ENCODE measurements at places on chromosomes 5 and 9. TPM values are rescaled to one million over a fixed set of nuclear protein-coding genes. Genes with fewer than 3 reads are reported as not detected.

- no peak for DNase-seq
These were observed 78.4 kb downstream of the EBF1 start for GRCh38 chr5:159021136-159021900.

DNA sequence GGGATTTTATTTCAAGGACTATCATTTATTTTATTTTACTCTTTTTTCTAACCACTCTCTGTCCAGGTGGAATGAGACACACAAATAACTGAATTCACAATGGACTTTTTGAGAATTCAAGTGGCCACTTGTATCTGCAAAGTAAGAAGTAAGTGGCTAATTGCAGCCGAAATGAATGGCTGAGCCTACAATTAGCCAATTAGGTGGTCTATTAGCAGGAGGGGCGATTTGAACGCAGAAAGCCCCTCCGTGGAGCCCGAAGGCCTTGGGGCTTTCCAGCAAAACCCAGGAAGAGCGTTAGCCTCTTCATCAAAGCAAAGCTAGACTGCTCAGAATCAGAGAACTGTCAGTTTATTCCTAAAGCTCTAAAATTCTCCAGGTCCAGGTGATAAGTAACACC lies 176.9 kb downstream of the EBF1 start:
- no peak for DNase-seq

DNA sequence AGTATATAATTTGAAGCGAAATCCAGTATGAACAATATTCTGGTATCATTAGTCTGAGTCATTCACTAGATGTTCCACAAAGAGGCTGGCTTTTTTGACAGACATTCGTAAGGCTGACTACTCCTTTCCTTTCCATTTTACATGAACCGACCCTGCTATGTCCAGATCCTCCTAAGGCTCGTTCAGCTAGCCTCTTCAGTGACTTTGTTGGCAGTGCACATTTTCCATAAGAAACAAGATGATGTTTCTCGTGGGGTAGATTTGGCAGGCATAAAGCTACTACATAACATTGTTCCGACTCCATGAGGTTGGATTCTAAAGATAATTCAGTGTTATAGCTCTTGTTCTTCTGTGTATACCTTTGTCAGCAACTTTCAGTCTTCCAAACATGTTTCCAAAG lies 49.0 kb downstream of the ZNF462 start:
- DNase-seq, result no peak

DNA sequence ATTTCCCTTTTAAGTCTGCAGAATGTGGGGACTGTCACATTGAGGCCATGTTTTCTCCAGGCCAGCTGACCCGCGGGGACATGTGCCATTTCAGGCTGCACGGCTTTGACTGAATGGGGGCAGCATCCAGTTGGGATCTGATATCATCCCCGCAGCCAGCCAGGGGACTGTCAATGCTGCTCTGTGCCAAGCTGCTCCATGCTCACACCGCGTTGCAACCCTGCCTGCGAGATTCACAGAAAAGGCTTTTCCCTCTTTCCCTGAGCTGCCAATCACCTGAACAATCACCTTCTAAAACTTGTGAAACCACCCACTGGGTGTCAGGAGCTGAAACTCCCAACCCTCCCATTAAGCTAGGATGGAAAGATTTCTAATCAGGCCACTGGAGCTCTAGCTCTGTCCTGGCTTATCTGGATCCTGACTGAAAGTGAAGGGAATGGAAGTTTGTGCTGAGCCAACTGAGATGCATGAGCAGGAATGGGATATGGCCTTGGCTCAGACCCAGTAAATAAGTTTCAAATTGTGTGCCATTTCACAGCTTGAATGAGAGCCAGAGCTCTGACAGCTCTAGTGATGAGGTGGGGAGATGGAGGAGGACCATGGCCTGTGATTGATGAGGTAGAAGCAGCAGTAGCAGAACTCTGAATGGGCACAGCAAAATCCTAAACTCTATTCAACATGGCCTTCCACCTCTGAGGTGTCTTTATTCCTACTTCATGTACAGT lies 34.5 kb upstream of the ZNF366 start:
- DNase-seq, result no peak

GRCh38 chr5:66597183-66597757 lies 1.1 kb downstream of the MAST4 start:
- no peak for DNase-seq

DNA sequence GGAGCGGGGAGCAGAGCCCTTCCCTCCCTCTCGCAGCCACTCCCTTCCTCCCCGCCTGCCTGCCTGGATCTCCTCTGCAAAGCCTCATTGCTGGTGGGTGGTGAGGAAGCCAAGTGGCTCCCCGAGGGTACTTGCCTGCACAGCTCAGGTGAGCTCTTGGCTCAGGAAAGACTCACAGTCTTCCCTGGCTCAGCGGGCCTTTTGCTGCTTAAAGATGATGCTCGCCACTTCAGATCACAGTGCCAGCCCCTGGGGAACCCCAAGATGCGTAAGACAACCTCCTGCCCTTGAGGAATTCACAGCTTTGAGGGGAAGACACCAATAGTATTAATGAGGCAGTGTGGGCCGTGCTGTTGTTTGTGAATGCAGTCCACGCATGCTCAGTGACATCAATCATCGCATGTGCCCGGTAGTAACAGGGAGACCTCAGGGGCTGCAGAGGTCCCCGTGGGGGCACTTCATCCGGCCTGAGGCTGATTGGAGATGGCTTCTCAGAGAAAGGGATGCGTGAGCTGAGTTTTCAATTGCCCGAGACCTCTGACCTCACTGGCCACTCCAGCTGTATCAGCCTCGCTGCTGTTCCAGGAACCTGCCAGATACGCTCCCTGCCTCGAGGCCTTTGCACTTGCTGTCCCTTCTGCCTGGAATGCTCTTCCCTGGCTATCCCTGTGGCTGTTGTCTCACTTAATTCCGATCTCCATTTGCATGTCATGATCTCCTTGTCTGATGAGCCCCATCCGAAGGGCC lies 36.8 kb downstream of the ERGIC1 start:
- DNase-seq, result no peak

- DNase-seq, result no peak
These were observed 20.7 kb downstream of the TCF7 start for GRCh38 chr5:134135091-134135655.

DNA sequence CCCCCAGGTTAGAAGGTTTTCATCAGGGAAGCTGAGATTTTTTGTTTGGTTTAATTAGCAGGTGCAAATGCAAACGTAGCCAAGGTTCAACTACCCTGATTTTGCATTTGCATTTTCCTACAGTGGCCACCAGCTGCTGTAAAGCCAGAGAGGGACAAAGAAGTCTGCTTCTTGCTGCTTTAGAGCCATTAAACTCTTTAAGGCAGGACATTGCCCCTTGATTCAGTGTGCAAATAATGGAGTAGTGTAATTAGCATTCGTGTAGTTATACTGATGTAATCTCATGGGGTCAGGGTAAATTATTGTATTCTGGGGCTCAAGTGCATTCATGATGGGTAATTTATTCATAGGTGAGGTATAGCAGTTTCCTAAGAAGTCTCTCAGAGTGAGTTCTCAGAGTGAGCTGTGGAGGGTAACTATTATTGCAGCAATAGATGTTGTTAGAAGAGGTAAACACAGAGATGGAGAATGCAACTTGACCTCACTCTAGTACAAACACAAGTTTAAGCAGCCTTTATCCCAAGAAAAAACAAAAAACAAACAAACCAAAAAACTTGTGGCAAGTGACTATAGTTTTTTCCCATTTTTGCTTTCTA lies 526.5 kb downstream of the KIF4B start:
- DNase-seq, result no peak

DNA sequence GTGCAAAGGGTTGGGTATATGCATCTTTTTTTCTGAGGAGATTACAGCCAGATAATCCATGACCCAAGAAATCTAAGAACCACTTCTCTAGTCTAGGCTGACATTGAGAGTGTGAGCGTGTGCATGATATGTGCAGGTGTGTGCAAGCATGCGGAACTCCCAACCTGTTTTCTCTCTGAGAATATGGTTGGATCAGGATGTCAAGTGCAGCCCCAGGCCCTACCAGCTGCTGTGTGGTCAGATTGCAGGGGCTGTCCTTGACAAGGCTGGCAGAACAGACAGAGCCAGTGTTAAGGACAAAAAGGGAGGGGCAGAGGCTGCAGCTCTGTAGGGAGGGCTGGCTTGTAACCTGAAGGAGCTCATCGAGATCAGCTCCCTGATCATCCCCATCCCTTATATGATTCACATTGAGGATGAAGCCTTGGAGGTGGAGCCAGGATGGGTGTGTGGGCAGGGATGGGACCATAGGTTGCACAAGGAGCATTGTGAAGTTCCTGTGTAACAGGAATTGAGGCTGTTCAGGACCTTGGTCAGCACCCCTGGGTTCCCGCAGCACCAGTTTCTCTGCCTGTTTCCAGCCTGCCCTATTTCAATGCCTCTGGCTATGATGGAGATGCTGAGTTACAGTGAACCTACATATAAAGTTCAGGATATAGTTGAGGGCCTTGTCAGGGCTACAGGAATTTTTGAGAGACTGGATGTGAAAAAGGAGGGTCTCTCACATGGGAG lies 52.6 kb upstream of the ARAP3 start:
- no peak for DNase-seq

GRCh38 chr9:123807251-123807650 lies 122.7 kb downstream of the DENND1A start:
- DNase-seq, result no peak

- no peak for DNase-seq
These were observed 153.7 kb upstream of the GRAMD2B start for GRCh38 chr5:126269511-126269910.

DNA sequence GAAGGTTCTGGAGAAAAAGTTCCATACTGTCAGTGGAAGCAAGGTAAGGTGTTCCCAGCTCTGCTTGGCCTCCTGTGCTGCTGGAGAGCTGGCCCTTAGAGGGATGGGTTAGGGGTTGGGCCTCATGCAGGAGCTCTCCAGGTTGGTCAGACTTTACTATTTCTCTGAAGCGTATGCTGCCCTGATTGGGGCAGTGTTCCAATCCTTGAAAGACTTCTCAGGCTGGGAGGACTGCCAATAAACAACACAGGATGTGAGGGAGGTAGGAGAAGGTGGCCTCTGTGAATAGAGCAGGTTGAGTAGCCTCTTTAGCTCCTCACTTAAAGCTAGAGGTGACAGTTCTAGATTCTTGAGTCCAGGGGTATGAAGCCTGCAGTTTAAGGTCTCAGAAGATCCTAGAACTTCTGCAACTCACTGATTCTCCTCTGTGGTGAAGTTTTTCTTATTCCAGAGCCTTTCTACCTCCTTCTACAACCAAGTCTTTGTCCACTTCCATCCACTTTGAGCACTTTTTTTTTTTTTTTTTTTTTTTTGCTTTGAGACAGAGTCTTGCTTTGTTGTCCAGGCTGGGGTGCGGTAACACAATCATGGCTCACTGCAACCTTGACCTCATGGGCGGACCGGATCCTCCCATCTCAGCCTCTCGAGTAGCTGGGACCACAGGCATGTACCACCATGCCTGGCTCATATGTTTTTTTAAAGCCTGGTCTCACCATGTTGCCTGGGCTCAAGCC lies 3.0 kb downstream of the HNRNPAB start:
- no peak for DNase-seq

GRCh38 chr5:55226027-55226933 lies 835 bp downstream of the MCIDAS start:
- DNase-seq, result no peak

DNA sequence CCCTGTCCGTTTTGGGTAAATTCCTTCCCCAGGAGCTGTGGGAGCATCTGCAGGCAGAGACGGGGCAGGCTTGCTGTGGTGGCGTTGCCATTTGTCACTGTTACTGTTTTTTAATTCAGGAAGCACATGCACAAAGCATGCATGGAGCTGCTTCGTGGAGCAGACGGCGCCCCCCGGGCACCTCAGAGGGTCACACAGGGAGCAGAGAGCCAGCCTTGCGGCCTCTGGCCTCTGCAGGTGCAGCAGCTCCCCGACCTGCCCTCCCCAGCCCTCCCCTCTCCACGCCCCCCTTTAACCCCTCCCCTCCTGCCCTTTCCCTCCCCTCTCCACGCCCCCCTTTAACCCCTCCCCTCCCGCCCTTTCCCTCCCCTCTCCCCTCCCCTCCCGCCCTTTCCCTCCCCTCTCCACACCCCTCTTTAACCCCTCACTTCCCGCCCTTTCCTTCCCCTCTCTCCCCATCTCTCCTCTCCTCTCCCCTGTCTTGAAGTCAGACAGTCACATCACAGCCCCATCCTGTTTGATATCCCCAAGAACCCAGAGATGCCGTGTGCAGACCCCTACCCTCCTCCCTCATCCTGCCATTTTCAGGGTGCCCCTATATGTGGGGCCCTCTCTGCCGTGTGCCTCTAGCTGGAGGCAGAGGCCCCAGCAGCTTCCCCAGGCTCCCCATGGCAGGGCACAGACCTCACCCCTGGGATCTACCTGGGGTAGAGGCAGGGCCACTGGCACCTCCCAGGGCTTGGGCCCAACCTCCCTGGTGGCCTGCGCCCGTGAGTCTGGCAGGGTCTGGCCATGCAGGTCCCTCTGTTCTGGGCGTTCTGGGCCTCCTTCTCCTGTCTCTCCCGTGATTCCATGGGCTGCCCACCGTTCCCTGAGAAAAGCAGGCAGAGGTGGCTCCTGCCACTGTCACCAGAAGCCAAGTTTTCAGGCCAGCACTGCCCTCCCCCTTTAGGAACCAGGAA lies 29.6 kb upstream of the UBAC1 start:
- DNase-seq, result no peak

GRCh38 chr5:149792540-149793255 lies 62.6 kb downstream of the PPARGC1B start:
- no peak for DNase-seq

DNA sequence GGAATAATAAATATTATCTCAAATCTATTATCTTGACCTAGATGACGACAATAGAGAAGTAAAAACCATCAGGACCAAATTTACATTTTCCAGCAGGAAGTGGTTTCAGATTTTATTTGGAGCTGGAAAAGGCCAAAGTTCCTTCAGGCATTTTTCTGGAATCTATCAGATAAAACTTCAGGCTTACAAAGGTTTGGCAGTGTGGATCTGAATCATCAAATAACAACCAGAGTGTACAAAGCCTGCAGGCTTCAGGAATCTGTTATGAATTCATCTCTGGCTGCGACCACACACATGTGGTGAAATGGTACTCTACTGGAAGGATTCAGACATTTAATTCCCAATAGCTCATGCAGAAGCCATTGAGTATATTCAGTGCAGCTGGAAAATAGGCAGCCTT lies 726.4 kb upstream of the GRAMD2B start:
- DNase-seq, result no peak

- no peak for DNase-seq
These were observed 10.3 kb downstream of the CETN3 start for GRCh38 chr5:90399251-90399650.

GRCh38 chr9:30944225-30944569 lies 1440.2 kb upstream of the ACO1 start:
- no peak for DNase-seq

DNA sequence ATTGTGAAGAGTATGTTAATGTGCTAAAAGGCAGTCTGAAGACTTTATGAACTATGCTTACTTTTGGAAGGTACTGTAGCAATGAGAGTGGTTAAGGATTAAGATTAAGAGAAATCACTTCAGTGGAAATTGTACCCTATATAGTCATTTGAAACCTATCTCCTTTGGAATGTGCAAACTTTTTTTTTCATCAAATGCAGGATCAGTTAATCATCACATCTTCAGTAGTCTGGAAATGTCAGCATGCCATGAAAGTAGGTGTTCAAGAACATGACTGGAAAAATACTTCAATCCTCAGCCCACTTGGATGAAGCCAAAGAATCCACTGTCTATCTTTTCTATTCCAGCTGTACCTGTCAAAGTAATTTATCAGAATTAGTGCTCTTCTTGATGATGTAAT lies 157.8 kb upstream of the TMEM161B start:
- no peak for DNase-seq

SLC35D2 gene
- total RNA-seq, result 44.0 TPM

HAPLN1 gene
- 14.1 TPM for total RNA-seq

PLEKHG4B gene
- total RNA-seq, result under 0.01 TPM

SPATA31D4 gene
- total RNA-seq, result not detected

TMEM252 gene
- not detected for total RNA-seq

MARCHF11 gene
- total RNA-seq, result not detected

BTNL9 gene
- 20.5 TPM for total RNA-seq

OGN gene
- 600 TPM for total RNA-seq

SLC27A4 gene
- total RNA-seq, result 36.8 TPM
